ENCODE measurements at places on chromosomes 4 and X. TPM values are rescaled to one million over a fixed set of nuclear protein-coding genes. Genes with fewer than 3 reads are reported as not detected.

DNA sequence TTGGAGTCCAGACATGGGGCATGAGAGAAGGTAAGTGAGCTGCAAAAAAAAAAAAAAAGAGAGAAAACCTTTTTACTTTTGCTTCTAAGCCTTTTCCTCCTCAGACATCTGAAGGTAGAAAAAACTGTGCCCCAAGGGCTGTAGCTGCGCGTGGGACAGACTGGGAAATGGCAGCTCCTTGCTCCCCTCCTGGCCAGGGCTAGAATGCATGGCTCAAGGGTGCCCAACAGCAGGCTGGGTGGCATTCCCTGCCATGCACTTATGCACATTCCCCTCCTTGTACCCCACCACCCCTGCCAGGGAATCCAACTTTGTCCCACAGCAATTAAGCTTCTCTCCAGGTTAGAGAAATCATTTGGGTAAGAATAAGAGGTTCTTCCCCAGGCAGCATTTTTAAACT, 421.2 kb downstream of the TRAM1L1 start:
- DNase-seq = no peak

- DNase-seq = no peak
These were observed 10.6 kb downstream of the ABCG2 start for GRCh38 chr4:88147799-88148217.

DNA sequence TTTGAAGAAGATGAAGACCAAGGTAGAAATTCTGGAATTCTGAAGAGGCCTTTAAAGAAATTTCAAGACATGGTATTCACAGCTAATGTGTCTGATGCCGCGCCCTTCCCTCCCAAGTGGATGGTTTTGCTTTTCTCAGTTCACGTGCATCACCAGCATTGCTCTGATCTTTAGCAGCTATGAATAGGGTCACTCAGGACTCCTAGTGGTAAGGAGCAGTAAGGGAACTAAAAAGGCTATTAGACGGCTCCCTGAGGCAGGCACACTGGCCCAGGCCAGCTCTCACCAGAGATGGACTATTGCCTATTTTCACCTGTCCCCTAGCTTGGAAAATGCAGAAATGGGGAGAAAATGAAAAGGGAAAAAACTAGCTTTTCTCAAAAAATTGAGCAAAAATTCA, 447.5 kb upstream of the RASGEF1B start:
- DNase-seq = no peak

DNA sequence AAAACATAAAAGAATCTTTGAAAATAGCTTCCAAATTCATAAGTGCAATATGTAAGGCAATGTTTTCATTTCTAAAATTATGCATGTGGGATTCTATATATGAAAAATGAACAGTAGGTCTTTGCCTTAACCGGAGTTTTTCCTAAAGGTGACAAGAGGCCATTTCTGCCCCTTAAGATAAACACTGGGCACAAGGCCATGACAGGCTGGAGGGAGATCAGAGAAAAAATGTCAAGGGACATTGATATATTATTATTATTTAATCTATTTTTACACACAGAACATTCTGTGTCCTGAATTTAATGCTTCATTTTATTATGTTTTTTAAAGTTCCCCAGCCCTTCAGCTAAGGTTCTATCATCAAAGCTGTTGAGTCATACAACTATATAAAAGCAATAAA, 118.8 kb downstream of the CHM start:
- DNase-seq = no peak

GRCh38 chr4:139492429-139492828, 38.5 kb downstream of the RAB33B start:
- no peak for DNase-seq

DNA sequence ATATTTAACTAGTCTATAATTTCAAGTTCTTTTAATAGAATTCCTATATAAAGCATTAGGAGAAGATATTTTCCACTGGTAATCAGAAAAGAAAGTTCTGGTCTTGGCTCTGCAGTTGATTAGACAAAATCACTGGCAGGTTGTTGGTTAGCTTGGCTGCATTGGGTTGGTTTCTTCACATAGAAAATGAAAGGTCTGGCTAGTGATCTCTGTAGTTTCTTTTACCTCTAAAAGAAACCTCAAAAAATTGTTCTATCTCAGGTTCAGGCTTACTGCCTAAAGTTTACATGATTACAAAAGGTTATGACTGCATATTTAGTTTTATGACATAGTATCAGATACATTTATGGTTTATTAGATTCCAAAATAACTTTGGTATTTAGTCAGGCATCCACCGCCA, 95.8 kb upstream of the NAP1L5 start:
- no peak for DNase-seq

- DNase-seq = no peak
These were observed 94.5 kb upstream of the GALNTL6 start for GRCh38 chr4:171718665-171719064.

DNA sequence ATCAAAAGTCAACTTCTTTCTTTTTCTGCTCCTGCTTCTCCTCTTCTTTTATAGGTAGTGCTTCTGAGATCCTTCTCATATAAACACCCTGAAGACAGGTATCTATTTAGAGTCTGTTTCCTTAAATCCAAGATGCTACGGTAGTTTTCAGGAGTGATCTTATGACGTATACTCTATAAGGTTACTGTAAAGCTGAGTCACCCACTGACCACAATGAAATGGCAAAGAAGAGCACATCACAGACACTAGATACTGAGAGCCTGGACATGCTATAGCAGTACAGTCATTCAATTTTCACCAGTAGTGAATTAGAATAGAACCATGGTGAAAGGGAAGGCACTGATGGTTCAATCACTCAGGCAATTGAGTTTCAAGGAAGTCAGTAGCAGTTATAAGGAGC, 412.5 kb downstream of the ADAM29 start:
- no peak for DNase-seq

DNA sequence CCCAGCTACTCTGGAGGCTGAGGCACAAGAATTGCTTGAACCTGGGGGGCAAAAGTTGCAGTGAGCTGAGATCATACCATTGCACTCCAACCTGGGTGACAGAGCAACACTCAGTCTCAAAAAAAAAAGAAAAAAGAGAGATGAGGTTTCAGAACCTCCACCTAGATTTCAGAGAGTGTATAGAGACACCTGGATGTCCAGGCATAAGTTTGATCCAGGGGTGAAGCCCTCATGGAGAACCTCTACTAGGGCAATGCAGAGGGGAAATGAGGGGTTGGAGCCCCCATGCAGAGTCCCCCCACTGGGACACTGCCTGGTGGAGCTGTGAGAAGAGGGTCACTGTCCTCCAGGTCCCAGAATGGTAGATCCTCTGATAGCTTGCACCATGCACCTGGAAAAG, 92.8 kb upstream of the HSD17B10 start:
- no peak for DNase-seq

GRCh38 chr4:26062215-26062614, 148.2 kb downstream of the SMIM20 start:
- DNase-seq = no peak

DNA sequence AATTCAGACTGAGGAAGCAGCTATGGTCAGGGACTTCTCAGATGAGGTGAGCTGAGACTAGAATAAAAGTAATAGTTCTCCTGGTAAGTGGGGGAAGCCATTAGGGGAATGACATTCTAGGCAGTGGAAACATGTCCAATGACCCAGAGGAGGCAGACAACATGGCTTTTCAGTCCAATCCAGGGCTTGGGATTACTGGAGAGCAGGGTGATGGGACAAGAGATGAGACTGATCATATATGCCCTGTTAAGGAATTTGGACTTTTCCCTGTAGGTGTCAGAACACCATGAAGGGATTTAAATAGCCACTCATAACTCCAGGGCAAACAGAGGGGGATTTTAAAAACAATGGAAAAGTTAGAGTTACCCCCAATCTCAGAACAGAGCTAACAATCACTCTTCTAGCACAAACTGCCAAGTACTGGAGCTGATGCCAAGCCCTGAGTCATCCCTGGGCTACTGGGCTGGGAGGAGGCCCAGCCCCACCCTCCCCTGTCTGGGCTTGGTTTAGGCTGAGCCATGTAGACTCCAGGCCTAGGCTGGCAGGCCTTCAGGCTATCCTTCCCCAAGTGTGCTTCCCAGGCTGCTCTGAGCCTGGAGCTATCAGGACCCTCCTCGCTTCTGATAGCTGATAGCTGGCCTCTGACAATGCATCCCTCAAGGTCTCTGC, 22.7 kb upstream of the MSN start:
- DNase-seq = no peak

DNA sequence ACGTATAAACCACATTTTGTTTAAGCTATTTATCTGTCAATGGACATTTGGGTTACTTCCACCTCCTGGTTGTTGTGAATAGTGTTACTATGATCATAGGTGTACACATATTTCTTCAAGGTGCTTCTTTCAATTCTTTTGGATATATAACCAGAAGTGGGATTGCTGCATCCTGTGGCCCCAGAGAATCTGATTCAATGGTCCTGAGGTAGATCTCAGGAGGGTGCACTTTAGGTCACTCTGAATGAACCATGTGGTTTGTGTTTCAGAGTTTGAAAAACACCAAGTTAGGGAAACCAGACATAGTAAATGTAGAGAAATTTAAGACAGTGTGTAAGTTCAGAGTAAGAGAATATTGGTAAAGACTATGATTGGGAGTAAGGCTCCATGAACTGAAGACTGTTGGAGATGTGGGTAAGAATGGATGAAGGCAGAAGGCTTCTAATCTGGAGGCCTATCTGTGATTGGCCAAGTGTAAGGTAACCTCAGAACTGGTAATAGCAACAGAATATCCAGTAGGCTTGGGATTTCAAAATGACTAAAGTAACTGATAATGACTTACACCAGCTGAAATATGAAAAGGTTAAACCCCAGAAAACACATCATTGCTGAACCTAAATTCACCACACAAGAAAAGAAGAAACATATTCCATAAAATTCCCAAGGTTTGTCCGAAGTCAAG, 236.9 kb downstream of the CAMK2D start:
- DNase-seq = no peak

DNA sequence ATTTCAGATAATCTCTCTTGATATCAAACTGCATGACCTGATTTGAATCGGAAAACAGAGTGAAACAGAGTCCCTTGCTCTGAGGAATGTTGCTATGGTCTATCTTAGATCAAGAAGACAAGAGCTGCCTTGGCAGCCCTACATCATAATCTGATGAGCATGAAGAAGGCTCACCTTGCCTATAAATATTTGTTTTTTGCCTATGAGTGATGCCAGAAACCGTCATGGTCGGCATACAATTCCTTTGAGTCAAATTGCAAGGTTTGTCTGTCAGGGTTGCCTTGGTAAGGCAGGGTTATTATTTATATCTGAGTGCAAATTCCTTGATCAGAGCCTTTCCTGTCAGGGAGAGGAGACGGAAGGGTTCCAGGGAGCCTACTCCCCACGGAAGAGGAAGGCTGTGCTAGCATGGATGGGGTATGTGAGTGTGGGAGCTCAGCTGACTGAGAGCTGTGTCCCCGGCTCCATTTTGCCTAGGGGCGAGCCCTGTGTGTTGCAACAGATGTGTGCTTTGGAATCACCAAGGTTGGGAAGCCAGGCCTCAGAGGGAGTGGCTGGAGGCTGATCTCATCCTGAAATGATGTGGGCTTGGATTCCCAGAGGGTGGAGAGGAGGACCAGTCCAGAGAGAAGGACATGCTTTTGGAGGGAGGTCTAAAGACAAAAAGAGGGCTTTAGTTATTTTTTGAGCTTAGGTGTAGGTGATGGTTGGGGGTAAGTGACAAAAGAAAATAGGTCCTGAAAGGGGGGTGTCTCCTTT, 43.6 kb downstream of the RTL9 start:
- no peak for DNase-seq

DNA sequence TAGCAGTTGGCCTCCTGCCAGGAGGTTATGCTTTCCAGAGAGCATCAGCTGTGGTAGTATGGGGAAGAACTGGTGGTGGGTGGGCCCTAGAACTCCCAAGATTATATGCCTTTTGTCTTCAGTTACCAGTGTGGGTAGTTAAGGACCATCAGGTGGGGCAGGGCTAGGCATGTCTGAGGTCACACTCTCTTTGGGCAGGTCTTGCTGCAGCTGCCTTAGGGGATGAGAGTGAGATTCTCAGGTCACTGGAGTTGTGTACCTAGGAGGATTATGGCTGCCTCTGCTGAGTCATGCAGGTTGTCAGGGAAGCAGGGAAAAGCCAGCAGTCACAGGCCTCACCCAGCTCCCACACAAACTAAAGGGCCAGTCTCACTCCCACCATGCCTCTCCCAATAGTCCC, 172.9 kb upstream of the GYPA start:
- no peak for DNase-seq

DNA sequence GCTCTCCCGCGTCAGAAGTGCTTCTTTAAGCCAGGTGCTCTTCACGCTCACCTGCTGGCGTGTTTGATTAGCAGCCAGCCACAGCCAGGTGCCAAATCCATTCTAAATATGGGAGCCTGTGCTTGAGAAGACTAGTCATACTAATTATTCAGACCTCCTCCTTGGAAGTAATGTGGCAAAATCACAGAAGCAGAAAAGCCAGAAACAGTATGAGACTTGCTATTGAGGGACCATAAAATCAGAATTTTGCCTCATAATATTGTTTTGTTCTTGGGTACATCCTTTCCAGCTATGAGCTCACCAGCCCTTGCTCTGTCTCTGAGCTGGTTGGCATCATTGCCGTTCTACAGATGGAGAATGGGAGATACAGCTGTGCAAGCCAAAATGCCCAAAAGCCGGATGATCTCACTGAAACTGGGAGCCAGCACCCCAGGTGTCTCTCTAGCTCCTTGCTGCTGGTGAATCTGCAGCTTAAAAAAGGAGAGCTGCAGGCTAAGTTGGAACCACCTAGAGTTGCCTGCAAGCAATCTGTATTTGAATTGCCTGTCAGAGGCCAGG, 205.4 kb downstream of the SHROOM3 start:
- no peak for DNase-seq

GRCh38 chr4:109155682-109156283, 146.7 kb downstream of the COL25A1 start:
- DNase-seq = no peak

Gene PDGFRA
- polyA plus RNA-seq = 132 TPM

Gene ALAS2
- polyA plus RNA-seq = 11.8 TPM

Gene KCNIP4
- 16.7 TPM for polyA plus RNA-seq

Gene XPNPEP2
- 50.5 TPM for polyA plus RNA-seq

Gene TRAM1L1
- polyA plus RNA-seq = 17.3 TPM

Gene RTL5
- polyA plus RNA-seq = 22.9 TPM

Gene RCHY1
- 52.3 TPM for polyA plus RNA-seq

Gene ETDA
- not detected for polyA plus RNA-seq

Gene NELFA
- polyA plus RNA-seq = 31.7 TPM

Gene HSD17B13
- 0.53 TPM for polyA plus RNA-seq

Gene PRRG1
- polyA plus RNA-seq = 23.9 TPM

Gene CFAP47
- polyA plus RNA-seq = 0.14 TPM

Gene STOX2
- polyA plus RNA-seq = 9.7 TPM

Gene MBNL3
- 31.2 TPM for polyA plus RNA-seq

Gene ANK2
- 63.4 TPM for polyA plus RNA-seq

Gene USP26
- polyA plus RNA-seq = not detected

Gene LEF1
- polyA plus RNA-seq = 97.1 TPM
